ENCODE measurements at places on chromosomes 1 and 21. TPM values are rescaled to one million over a fixed set of nuclear protein-coding genes. Genes with fewer than 3 reads are reported as not detected.

BCL2L15 gene
- total RNA-seq = 1.7 TPM

MARCKSL1 gene
- total RNA-seq = 10.9 TPM

SMCP gene
- total RNA-seq = not detected

FUCA1 gene
- total RNA-seq = 25.9 TPM

AADACL4 gene
- not detected for total RNA-seq

IGSF9 gene
- 0.23 TPM for total RNA-seq

GRCh38 chr21:42027085-42027821 lies 17.1 kb upstream of the ZBTB21 start:
- no peaks in the 10 kb centered on the region for H3K27me3 ChIP-seq
- no peak overlapping the region for H3K27ac ChIP-seq
- H3K4me3 ChIP-seq = no peak overlapping the region
- no peaks in the 10 kb centered on the region for H3K36me3 ChIP-seq
- H3K4me1 ChIP-seq = no peaks in the 10 kb centered on the region
- no peak for DNase-seq

DNA sequence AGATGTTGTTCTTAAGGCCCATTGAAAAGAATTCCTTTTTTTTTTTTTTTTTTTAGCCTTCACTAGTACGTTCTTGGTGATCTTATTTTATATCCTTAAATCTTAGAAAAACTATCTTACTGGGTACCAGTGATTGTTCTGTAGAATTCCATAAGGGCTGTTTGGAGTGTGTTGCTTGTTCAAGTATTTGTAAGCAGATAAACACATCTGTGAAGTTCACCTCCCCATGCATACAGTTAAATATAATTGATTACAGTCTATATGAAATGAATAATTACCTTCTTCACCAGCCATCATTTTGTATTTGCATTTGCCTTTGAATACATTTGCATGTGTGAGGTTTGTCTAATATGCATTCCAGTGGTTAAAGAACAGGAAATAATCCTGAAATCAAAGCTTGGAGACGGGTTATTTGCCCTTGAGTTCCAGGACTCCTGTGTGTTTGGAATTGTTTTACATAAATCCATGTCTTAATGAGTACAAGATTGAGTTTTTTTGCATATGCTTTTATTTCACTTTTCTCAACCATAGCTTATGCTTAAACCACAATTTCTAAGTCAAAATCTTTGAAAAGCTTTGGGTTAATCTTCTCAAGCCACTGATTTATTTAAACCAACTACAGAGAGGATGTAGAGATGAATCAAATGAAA lies 73.1 kb downstream of the VPS13D start:
- H3K36me3 ChIP-seq = peaks cover 91% of the 10 kb centered on the region
- DNase-seq = no peak
- no peaks in the 10 kb centered on the region for H3K27me3 ChIP-seq
- no peak overlapping the region for H3K27ac ChIP-seq

DNA sequence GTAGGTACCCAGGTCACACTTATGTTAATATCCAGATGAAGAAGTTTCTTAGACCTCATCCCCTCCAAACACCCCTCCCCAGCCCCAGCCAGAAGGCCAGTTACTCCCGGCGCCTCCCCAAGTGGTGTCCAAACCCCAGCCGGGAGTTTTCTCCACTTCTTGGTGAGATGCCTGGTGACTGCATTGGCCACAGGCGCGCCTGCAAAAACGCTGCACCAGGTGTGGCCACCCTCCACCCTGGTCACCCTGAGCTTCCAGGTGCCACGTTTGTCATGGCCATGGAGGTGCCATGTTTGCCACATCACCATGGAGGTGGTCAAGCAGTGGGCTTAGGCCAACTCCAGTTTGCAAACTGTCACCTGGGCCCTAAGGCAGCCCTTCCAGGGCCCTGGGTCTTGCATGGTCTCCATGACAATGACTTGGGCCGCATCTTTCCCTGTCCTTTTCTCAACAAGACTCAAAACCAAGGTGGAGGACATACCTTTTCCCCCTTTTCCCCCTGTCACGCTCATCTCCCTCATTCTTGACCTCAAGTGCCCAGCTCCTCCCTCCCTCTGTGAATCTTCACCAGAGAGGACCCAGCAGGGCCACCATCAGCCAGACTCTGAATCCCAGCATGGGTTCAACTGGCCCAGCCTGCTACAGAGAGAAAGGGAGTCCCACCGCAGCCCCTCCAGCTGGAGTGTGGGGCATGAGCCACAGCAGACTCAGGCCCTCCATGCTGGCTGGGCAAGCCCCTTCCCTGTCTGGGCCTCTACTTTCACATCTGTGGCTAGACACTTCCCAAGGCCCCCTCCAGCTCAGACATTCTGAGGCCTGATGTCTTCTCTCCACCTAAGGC lies 125.9 kb upstream of the ZBTB40 start:
- no peak for DNase-seq
- H3K27ac ChIP-seq = no peak overlapping the region
- H3K4me1 ChIP-seq = no peaks in the 10 kb centered on the region
- no peak overlapping the region for H3K4me3 ChIP-seq
- H3K36me3 ChIP-seq = no peaks in the 10 kb centered on the region

- peak overlapping the region; percentile 42 for H3K27ac ChIP-seq
- H3K27me3 ChIP-seq = no peaks in the 10 kb centered on the region
- DNase-seq = peak; percentile 90
- H3K4me3 ChIP-seq = no peak overlapping the region
- H3K36me3 ChIP-seq = no peaks in the 10 kb centered on the region
These were observed 73.3 kb upstream of the SLC44A3 start for GRCh38 chr1:94746635-94747525.

GRCh38 chr1:201649761-201650622 lies 111.1 kb downstream of the NAV1 start:
- peak; percentile 95 for DNase-seq
- no peaks in the 10 kb centered on the region for H3K36me3 ChIP-seq
- no peaks in the 10 kb centered on the region for H3K27me3 ChIP-seq
- H3K4me1 ChIP-seq = peaks cover 51% of the 10 kb centered on the region

DNA sequence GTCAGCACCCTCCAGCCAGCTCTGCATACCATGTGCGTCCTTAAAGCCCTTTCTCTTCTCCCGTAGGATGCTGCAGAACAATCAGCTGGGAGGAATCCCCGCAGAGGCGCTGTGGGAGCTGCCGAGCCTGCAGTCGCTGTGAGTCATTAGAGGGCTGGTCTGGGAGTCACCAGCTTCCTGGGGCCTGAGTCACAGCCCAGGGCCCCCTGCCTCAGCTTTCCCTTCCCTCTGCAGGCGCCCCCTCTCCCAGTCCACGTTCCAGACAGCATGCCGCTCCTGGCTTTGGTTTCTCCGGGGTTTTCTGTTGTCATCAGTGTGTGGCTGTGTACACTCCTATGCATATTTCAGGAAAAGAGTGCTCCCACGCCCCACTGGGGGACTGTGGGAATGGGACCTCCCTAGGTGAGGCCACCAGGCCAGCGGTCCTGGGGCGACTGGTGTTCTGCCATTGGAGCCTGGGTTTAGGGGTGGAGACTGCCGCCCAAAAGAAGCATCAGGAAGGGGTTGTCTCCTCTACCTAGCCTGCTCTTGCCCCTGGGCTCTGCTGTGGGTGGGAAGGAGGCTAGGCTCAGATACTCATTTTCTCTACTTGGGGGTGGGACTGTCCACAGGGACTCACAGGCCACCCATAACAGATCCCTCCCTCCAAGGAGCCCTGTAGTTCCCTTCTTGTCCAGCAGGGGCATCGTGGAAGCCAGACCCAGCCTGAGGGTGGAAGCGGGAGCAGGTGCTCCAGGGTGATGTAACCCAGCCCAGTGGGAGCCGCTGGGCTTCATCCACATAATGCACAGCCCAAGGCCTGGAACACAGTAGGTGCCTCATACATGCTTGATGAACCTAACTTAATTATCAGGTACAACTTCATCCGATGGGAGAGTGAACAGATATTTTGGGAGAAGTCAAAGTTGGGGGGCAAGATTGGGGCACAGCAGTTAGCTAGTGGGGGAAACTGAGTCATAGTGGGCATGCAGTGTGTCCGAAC lies 42.5 kb downstream of the LGR6 start:
- DNase-seq = no peak
- H3K4me1 ChIP-seq = no peaks in the 10 kb centered on the region
- H3K4me3 ChIP-seq = no peak overlapping the region
- H3K27me3 ChIP-seq = no peaks in the 10 kb centered on the region
